ENCODE measurements at places on chromosomes 6 and 20.

- no peak for DNase-seq
These were observed 37.5 kb upstream of the PDE7B start for GRCh38 chr6:135814043-135814442.

- DNase-seq: no peak
These were observed 544 bp downstream of the SMIM29 start for GRCh38 chr6:34248198-34248726.

DNA sequence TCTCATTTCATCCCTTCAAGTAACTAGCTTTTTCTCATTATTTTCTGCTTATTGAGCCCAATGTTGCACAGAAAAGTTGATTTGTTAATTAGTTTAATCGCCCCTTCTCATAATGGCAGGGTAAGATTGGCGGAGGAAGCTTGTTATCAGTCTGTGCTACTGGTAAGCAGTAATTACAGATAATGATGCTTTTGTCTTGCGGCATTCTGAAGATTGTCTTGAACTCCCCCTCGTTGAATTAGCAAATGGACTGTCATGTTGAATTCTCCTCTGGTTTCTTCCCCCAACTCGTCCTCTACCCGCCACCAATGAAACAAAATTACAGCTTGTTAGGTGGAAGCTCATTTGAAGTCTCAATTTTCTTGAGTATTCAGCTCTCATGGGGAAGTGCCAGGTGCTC is 39.4 kb downstream of the PRDM13 start:
- DNase-seq: no peak

DNA sequence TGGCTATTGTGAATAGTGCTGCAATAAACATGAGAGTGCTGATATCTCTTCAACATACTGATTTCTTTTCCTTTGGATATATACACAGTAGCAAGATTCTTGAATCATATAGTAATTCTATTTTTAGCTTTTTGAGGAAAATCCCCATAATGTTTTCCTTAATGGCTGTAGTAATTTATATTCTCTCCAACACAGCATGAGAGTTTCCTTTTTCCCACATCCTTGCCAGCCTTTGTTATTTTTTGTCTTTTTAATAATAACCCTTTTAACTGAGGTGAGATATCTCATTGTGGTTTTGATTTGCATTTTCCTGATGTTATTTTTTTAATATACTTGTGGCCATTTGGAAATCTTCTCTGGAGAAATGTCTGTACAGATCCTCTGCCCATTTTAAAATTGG is 132.6 kb downstream of the PRL start:
- no peak for DNase-seq

- DNase-seq: no peak
These were observed 47.2 kb downstream of the LAMA4 start for GRCh38 chr6:112207131-112207530.

DNA sequence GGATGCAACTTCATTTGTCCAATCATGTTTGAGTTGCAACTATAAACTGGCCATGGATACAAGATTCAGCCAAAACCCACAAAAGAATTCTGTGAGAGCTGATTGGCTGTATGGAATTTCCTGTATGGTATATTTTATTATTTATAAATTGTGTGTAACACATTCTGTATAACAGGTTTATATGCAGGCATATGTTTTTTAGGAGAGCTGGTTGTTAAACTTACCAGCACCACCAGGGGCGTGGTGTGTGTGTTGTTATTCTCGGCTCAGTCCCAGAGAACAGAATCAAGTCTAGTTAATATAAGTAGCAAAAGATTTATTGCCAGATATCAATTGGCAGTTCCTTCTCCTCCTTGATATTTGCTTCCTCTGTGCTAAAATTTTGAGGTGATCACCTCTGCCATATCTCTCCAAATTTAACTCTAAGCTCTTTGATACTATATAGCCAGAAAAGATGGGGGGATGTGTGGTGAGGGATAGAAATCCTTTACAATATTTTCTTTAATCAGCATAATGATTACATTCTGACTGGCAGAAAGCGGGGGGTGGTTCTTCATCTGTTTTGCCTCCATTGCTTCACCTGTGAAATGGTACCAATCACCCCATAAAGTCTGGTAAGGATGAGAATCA is 22.9 kb downstream of the CNBD2 start:
- no peak for DNase-seq
